T47D (cell line): ENCODE measurements at places on chromosomes 12 and 14.

DNA sequence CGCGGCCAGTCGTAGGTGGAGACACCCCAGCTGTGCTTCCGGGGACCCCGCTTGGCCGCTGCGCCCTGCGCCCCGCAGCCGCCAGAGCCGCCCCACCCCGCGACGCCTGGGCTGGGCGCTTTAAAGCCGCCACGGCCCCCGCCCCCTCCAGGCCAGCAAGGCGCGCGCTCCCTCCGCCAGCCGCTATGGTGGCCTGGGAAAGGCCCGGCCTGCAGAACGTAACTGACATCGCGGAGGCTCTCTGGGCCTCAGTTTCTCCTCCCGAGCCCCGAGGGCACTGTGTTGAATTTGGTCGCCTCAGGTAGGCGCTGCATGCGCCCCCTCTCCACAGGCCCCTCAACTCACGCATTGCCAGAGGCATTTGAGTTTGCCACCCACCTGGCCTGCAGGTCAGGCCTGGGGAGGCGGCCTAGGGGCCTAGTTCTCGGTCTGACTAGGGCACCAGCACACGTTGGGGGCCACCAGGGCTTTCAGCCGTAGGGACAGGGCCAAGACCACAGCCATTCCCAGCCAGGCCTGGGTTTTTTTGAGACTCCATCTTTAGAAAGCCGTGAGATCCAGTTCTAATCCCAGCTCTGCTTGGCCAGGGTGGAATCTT, at the start of gene NGB:
TSS of gene NGB (minus strand) at position 94 of the 598 bp plus-strand sequence. CDS start 269 bp downstream, outside the sequence.
- no peak for DNase-seq

- no peak for DNase-seq
Observed at GRCh38 chr14:65975865-65976264, 510.3 kb upstream of the CCDC196 start.

DNA sequence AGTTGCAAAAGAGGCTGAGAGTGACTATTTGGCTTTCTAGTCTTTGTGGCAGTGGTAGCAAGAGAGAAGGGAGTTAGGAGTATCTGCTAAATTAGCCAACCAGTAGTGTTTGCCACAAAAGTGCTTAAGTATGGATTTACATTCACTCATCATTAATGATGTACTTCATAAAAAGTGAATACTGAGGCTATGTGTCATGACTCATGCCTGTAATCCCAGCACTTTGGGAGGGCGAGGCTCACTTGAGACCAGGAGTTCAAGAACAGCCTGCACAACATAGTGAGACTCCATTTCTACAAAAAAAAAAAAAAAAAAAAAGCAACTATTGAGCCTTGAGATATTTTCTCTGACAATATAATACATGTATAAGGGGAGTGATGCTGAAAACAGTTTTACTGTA, 36.8 kb downstream of the CCDC177 start:
- no peak for DNase-seq

GRCh38 chr12:40802656-40803055, 110.4 kb downstream of the CNTN1 start:
- no peak for DNase-seq

DNA sequence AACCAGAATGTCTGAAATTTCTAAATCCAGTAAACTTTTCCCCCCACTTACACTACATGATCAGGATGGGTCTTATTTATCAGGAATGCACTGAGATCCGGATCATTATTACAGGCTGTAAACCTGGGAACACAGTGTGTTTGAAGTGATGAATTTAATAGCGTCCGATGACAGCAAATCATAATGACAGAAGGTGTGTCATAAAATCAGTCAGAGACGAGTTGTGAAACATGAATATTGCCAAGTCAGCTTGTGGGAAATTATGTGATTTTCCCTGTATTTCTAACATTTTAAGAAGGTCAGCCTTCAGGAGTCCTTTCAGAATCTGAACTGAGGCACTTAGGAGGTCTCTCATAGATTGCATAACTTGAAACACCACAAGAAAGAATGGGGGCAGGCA, 36.7 kb downstream of the RERG start:
- DNase-seq, result no peak

DNA sequence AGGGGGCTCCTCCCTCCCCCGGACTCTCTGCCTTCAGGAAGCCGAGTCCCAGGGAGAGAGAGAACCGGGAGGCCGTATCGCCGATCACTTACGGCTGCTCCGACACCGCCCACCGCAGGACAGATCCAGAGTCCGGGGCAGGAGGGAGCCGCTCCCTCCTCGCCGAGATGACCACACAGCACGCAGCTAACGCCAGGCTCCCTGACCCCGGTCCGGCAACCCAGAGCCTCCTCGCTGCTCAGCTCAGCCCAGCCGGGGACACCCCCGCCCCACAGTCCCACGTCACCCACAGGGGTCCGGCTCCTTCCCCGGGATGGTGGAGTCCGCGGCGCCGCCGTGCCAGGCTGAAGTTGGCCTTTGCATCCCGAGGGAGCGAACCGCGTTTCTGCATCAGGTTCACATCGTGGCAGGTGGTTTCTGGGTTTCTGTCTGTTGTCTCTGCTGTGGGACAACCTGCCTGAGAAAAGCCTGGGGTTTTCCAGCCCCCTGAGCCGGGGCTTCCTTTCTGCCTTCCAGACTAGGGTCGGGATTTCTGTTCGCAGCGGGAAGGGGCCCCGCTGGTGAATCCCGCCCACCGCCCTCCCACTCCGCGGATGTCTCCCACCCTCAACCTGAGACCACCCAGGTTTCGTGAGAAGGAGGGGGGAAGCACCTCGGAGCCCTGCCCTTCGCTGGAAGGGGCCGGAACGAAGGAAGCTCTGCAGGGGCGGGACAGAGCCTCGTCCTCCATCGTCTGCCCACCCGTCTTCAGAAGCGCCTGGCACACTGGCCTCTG, 61.2 kb downstream of the NOC4L start:
- DNase-seq, result no peak

DNA sequence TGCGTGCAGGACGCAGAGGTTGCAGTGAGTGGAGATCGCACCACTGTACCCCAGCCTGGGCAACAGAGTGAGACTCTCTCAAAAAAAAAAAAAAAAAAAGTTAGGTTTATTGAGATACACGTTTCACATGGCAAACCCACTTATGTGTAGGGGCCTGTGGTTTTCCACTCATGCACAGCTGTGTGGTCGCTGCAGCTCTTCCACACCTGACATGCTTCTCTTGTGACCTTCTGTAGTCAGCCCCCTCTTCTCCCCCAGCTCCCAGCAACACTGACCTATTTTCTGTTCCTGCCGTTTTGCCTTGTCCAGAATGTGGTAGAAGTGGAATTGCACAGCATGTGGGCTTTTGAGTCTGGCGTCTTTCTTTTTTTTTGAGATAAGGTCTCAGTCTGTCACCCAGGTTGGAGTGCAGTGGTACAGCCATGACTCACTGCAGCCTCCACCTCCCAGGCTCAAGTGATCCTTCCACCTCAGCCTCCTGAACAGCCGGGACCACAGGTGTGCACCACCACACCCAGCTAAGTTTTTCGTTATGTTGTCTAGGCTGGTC, 8.4 kb downstream of the MTA1 start:
- no peak for DNase-seq

- DNase-seq, result no peak
Observed at GRCh38 chr14:90692826-90693225, 123.4 kb downstream of the TTC7B start.

GRCh38 chr14:81826081-81826480, 292.4 kb upstream of the SEL1L start:
- no peak for DNase-seq

- no peak for DNase-seq
Observed at GRCh38 chr12:71129364-71129763, 28.4 kb downstream of the TSPAN8 start.

GRCh38 chr14:97723351-97723750, 926.2 kb downstream of the VRK1 start:
- no peak for DNase-seq

- no peak for DNase-seq
Observed at GRCh38 chr12:50642761-50643160, 121.1 kb upstream of the ATF1 start.

- DNase-seq, result no peak
Observed at GRCh38 chr14:92698393-92698792, 50.0 kb downstream of the LGMN start.

DNA sequence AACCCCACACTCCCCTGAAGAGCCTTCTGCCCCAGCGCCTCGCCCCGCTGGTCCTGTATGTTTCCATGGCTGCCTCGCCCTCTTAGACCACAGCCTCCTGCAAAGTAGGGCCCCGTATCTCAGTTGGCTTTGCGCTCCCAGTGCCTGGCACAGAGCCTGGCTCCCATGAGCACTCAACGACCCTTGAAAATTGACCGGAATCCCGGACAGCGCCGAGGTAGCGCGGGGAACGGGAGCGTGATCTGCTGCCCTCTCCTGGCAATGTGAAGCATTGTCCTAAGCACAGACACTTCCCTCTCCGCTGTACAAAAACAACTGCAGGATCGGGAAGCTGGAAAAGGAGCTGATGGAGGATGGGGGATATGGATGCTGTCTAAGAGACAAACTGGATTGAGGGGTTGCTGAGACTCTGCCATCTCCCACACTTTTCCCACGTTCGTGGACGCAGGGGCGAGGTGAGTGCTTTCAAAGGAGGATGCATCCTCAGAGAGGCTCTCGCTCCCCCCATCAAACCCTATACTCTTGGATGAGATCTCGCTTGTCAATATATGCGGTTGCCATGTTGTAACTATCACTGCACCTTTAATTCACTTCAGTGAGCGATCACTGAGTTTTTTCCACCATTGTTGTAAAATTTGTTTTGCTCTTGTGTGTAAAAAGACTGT, 10.7 kb upstream of the FKBP4 start:
- peak; percentile 72 for DNase-seq

DNA sequence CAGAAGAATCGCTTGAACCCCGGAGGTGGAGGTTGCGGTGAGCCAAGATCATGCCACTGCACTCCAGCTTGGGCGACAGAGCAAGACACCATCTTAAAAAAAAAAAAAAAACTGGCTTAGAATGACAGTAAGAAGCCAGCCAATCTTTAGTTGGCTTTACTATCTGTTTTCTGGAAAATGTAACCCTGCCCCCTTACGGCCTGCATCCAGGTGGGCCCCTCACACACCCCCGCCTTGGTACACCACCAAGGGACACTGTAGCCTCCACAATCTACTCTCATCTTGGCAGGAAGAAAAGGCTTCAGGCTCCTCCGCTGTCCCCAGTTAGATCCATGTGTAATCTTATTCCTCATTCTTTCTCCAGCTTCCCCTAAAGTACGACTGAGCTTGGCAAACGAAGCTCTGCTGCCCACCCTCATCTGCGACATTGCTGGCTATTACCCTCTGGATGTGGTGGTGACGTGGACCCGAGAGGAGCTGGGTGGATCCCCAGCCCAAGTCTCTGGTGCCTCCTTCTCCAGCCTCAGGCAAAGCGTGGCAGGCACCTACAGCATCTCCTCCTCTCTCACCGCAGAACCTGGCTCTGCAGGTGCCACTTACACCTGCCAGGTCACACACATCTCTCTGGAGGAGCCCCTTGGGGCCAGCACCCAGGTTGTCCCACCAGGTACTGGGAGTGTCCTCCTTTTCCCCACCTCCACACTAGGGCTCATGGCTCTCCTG, 6.6 kb downstream of the TAPBPL start:
- no peak for DNase-seq

DNA sequence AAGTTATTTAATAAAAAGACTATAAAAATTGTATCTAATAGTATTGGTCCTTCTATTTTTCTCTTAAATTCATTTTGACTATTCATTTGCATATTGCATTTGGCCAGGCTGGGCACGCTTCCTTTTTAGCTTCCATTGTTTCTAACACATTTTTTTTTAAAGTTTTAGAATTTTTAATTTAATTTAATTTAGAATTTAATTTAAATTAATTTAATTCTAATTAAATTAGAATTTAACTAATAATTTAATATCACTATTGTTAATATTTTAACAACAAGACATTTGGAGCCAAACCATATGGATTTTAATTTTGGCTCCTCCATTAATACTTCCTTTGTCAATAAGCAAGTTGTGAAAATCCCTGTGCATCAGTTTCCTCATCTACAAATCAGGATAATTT, 856.9 kb upstream of the SEL1L start:
- DNase-seq, result no peak

DNA sequence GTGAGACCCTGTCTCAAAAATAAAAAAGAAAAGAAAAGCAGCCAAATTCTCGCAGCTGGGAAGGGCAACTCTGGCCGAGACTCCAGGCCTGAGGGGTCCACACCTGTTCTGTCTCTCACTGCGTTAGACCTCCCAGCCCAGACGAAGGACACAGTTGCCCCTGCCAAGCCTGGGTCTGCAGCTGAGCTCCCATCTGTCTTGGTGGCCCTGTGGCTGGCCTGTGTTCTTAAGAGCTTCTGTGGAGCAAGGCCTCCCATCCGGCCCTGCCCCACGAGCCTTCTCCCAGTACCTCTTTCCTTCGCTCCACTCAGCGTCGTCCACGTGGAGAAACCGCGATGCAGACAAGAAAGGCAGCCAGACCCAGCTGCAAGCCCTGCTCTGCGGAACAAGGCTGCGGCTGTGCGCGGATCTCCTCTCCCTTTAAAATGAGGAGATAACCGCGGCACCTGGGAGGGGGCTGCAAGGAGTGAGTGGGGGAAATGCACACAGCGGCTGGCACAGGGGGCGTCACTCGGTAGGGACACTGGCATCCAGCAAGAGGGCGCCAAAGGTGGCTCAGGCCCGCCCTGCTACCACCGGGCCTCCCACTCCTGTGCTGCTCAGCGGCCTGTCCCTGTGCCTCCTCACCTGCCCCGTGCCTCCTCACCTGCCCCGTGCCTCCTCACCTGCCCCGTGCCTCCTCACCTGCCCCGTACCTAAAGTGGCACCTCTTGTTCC, 42.4 kb downstream of the LRRC74A start:
- no peak for DNase-seq

DNA sequence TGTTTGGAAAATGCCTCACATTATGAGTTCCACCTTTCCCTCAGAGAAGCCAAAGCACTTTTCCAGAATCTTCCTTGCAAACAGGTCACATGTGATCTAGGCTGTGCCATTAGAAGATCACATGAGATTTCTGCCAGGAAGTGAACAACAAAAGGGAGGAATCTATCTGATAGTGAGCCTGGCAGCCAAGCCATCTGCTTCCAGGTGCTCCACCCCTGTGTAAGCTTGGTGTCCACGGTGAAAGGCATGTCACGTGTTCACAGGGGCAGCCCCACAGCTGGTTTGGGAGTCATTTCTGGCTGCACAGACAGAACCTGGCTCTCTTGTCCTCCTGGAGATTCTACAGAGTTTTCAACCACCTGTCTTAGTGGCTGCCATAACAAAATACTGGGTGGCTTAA, 3.5 kb upstream of the KSR2 start:
- DNase-seq, result no peak

DNA sequence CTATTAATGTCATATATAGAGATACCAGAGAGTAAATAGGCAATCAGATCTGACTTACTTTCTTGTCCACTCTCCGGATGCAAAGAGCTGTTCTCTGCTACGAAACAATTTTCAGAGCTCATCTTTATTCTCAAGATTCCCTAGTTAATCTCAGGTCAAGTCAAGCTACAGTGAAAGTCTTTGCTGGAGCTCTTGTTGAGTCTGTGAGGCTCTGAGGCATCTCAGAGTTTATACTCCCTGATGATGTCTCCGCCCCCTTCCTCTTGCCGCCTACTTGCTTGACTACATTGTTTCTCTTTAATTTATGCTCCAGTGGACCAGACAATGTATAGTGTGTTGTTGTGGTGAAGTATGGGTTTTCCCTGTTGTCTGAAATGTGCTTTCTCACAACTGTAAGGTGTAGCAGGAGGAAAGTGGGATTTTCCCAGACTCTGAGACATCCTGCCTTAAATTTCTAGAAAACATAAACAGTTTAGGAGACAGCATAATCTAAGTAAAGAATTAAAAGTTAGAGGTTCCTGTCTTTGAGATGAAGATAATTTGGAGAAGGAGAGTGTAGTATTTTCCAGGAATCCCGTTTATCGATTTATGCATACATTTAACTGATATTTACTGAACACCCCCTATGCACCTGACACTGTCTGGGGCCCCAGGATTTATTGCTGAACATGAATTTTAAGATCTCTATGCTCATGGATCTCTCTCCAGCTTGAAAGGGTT, at the start of gene CD69:
TSS of gene CD69 (minus strand) at position 203 of the 720 bp plus-strand sequence. CDS start at position 122, 81 bp downstream.
- peak; percentile 1 for DNase-seq
